ENCODE measurements at places on chromosomes 2 and 18.

- no peak for DNase-seq
Measured at GRCh38 chr2:231362555-231363184, 32.8 kb upstream of the B3GNT7 start.

GRCh38 chr2:234955971-234956509, 4.2 kb downstream of the SH3BP4 start:
- DNase-seq = no peak

DNA sequence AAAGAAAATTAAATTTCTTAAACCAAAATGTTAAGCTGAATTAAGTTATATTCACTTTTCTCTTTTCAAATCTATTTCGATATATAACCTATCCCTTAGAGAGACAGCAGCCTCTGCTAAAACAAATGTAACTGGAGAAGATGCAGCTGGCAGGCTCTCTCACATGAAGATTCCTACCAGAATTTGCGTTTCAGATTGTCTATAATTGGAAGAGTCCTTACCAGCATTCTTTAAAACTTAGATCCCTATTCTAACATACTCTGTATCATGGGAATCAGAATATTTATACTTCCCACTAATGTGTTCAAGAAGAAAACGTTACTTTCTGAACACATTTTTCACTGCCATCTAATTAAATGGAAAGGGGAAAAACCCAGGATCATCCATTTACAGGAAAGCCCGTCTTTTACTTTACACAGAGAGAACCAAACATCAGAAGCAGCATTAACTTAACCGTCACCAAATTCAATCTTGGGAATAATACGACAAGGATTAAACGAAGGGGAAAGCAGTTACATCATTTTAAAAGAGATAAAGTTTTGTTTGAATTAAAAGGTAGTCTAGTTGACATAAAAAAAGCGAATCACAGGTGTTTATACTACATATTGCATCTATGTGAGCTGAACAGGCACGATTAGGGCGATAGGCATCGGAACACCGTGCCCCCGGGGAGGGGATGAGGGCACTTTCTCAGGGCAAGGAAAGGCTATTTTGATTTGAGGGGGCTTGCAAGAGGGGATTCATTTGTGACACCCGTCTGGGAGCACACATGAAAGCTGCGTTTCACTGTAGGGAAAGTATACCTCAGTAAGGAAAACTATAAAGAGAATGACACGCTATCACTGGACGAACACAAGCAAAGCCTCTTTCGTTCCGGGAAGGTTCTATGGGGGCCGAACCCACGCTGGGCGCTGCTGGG, 1.3 kb downstream of the PTPN2 start:
- DNase-seq = no peak

DNA sequence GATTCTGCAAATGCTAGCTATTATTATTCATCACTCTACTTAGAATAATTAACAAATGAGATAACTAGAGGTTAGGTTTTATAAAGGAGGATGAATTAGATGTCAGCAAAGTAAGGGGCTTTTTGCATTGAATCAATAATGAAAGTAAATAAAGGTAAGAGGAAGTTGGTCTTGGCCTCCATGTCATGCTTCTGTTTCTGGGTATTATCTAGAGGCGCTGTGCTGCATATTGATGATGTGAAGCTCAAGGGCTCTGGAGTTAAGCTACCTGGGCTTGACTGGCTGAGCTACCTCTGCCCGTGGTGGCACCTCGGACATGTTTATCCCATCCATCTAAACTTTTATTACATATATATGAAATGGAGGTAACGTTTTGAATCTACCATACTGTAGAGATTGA, 350.9 kb downstream of the PARD3B start:
- DNase-seq = no peak

DNA sequence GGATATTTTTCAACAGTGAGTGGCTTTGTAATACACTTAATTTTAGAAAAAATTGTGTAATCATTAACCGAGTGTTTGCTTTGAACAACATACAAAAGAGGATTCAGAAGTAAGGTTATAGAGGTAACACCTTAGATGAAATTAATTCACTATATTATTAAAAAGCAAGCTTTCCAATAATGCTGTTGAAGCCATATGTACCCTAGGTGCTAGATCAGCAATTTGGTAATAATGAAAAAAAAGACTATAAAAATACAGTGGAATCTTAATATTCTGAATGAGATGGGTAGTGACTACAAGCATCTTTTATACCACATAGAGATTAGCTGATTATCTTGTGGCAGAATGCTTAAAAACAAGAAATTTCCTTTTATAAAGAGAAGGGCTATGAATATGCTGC, 115.1 kb upstream of the FAM136A start:
- no peak for DNase-seq

DNA sequence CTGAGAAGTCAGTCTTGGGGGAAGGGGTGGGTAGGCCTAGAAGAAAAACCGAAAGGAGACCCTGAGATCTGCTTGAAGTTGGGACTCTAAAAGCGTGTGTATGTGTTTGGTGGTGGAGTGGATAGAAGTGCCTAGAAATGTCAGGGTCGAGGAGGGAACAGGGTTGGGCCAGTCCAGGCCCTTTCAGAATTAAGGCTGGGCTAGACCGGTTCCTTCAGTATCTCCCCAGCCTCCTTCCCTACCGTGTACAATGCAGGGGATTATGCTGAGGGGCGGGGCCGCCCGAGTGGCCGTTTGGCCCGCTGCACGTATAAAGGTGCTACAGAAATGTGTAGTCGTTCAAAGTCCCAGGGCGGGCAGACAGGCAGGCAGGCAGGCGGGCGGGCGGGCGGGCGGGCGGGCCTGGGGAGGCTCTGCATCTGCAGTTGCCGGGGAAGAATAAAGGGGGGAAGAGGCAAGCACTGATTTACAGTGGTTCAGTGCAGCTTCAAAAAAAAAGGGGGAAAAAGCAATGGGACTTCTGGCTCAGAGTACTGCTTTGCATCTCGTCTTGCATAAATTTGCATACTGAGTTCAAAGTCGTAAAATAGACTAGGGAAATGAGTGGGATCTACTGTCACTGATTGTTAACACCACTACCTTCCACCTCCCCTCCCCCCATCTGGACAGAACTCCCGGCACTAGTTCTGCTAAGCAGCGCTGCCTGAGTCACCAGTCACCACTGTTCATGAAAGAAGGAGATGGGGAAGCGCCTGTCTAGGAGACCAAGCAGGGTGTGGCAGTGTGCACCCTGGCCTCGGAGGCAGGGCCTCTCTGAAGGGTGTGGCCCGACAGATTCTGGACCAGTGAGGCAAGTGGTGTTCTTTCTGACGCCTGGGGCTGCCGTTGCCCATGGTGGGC, 3.6 kb downstream of the IGFBP2 start:
- no peak for DNase-seq

DNA sequence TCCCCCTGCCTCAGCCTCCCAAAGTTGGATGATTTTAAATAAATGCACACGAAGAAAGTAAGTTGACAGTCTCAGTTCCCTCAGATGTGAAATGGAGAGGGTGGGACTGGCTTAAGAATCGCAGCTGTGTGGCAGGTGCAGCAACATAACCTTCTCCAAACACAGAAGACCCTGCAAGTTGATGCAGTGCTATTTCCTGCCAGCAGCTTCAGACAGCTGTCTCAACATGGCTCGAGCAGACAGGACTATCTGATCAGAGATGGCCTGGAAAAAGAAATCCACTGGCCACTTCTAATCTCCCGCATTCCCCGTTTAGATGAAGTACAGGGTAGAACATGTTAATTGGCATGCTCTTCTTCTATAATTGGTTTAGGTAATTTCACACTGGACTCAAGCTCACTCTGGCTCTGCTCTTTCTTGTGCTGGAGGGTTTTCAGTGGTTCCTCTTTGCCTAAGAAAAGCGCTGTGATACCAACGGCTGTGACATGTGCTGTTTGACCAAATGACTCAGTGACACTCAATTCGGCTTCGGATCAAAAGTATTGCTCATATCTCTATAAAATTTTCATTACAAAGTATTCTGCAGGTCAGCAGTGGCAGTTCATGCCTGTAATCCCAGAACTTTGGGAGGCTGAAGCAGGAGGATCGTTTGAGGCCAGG, 40.2 kb downstream of the MYOM1 start:
- DNase-seq = peak; percentile 45

GRCh38 chr2:207729465-207729998, 18.1 kb downstream of the CCNYL1 start:
- no peak for DNase-seq

- DNase-seq = no peak
Measured at GRCh38 chr2:142871396-142871795, 6.1 kb upstream of the KYNU start.

DNA sequence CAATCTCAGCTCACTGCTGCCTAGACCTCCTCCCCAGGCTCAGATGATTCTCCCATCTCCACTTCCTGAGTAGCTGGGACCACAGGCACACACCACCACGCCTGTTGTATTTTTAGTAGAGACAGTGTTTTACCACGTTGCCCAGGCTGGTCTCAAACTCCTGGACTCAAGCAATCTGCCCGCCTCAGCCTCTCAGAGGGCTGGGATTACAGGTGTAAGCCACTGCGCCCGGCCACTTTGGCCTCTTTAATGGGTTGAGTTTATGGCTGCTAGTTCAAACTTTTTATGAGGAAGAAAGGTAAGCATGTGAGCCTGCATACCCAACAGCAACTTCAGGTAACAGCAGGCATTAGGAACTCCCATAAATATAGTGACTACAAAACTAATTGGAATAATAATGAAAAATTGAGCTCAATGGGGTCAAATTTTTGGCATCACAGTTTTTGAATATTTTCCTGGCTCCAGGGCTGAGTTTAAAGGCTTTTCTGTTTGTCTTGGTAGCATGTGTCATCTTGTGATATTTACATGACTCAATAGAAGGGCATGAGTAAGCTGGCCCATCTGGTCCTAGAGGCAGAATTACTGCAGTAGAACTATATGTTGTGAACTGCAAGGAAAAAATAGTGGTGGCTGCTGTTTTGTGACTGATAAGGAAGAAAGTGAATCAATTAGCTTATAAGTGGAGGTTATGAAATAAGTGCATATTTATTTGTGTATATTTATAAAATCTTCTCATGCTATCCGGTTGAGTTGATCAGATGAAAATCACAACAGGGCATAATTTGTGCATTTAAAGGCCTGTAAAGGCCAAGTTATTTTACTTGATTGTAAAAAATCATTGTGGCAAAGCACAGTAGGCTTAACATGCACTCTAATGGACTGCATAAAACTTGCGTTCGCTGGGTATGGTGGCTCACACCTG, 24.8 kb downstream of the GALM start:
- no peak for DNase-seq

DNA sequence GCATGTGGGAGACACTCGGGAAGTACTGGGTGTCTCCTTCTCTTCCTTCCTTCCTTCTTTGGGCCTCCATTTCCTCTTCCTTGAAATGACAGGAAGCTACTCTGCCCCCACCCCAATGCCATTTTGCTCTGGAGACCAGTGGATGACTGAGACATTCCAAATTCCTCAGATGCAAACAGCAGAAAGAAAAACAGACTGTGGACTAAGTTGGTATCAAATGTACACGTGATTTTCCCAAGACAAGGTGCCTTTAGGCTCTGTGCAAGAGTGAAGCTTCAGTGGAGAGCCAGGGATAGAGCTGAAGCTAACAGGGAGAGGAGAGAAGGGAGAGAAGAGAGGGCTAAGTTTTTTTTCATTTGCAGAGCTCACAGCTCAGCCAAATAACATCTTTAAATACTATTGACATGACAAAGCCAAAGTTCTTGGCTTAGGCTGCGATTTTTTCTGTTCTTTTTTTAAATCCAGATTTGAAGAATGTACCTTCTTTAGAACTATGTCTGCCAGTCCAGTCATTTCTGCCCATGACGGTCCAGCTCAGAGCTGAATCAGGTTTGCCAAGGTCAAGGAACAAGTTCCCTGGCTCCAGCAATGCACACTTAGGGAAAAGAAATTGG, 84.5 kb upstream of the LCLAT1 start:
- DNase-seq = no peak

DNA sequence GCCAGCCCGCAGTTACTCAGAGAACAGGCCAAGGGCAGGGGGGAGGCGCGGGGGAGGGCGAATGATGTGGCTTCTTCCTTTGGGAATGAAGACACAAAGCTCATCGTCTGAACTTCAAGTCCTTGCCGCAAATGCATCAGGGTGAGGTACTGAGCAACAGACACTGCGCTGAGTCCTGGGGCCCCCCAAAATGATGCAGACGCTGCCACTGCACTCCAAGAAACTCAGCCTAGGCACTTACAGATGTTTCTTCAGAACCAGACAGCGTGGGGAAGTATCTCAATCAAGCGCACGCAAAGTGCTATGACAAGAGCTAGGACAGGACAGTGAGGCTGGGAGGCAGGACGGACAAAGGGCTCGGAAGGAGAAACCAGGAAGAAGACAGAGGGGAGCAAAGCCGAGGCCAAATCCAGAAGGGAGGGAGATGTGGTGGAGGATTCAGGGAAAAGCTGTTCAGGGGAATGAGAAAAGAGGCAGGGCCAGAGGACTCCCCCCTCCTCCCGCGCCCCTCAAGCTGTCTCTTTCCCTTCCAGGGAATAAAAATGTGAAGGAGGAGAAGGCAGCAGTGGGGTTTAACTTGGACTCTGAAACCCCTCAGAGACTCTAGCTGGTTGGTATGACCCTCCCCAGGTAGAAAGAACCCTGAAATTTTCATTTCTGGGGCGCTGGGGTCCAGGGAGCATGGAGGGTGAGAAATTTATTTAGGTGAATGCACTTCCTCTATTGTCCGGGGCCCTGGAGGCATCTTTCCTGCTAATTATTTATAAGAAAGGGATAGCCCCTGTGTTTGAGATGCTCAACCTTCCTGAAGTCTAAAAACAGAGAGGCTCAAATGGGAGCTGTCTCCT, 34.9 kb downstream of the CIB4 start:
- DNase-seq = no peak

All from GM13976 (cell line).